Left ventricle myocardium inferior (tissue), 1 donor: ENCODE measurements at places on chromosomes 3 and 15. TPM values are rescaled to one million over a fixed set of nuclear protein-coding genes. Genes with fewer than 3 reads are reported as not detected.

The MEGF11 gene
- total RNA-seq: not detected

The WNT7A gene
- total RNA-seq: not detected

The QARS1 gene
- 203 TPM for total RNA-seq

The CLK3 gene
- 53.1 TPM for total RNA-seq

The DPH6 gene
- total RNA-seq: 13.9 TPM

The CORO2B gene
- total RNA-seq: 5.0 TPM

The PROS1 gene
- 48.3 TPM for total RNA-seq

- H3K27me3 ChIP-seq: no peaks in the 10 kb centered on the region
- H3K36me3 ChIP-seq: no peaks in the 10 kb centered on the region
- H3K4me1 ChIP-seq: no peaks in the 10 kb centered on the region
- no peak overlapping the region for H3K27ac ChIP-seq
- DNase-seq: no peak
- H3K4me3 ChIP-seq: no peak overlapping the region
Measured at GRCh38 chr3:157225001-157225400, 65.1 kb upstream of the CCNL1 start.

- no peaks in the 10 kb centered on the region for H3K36me3 ChIP-seq
- no peaks in the 10 kb centered on the region for H3K27me3 ChIP-seq
- no peaks in the 10 kb centered on the region for H3K4me1 ChIP-seq
- DNase-seq: no peak
- no peak overlapping the region for H3K4me3 ChIP-seq
- H3K27ac ChIP-seq: no peak overlapping the region
Measured at GRCh38 chr3:159480046-159480445, 508.6 kb upstream of the IL12A start.

- no peak for DNase-seq
- H3K27me3 ChIP-seq: no peaks in the 10 kb centered on the region
- H3K36me3 ChIP-seq: no peaks in the 10 kb centered on the region
- H3K27ac ChIP-seq: no peak overlapping the region
Measured at GRCh38 chr15:32889214-32889613, 171.4 kb downstream of the GREM1 start.

DNA sequence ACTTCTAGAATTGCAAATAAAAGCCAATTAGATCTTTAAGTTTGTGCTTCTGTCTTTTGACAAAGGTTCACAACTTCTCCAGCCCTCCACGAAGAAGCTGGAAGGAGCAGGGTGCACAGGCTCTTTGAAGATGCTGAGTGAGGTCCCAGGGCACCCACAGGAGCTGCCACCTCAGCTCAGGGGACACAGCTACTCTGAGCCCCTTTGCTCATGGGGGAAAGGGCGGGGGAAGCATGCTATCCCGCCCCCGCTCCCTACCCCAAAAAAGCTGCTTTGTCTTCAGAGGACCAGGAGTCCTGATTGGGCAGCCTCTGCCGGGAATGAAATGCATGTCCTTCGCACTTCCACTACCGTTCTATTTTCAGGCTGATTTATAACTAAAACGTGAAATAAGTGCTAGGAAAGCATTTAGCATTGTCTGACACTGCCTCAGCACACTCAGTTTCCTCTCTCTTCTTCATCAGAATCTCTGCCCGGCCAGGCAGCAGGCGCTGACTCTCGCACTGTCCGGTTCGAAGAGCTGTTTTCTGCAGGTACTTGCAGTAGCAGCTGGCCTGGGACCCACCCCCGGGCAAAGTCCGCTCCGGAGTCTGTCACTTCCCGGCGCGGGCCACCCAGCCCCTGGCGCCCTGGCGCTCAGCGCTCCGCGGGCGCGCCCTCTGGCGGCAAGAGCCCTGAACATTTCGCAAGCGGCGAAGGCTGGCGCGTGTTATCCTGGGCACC, 45.5 kb upstream of the KLHL25 start:
- DNase-seq: peak; percentile 81
- peak overlapping the region; percentile 54 for H3K4me3 ChIP-seq
- H3K27ac ChIP-seq: no peak overlapping the region
- H3K27me3 ChIP-seq: peaks cover 4% of the 10 kb centered on the region
- no peaks in the 10 kb centered on the region for H3K36me3 ChIP-seq

GRCh38 chr15:58212909-58213526, 74.8 kb downstream of the AQP9 start:
- no peaks in the 10 kb centered on the region for H3K27me3 ChIP-seq
- DNase-seq: no peak
- no peaks in the 10 kb centered on the region for H3K36me3 ChIP-seq
- H3K27ac ChIP-seq: no peak overlapping the region
- peaks cover 26% of the 10 kb centered on the region for H3K4me1 ChIP-seq
- no peak overlapping the region for H3K4me3 ChIP-seq

DNA sequence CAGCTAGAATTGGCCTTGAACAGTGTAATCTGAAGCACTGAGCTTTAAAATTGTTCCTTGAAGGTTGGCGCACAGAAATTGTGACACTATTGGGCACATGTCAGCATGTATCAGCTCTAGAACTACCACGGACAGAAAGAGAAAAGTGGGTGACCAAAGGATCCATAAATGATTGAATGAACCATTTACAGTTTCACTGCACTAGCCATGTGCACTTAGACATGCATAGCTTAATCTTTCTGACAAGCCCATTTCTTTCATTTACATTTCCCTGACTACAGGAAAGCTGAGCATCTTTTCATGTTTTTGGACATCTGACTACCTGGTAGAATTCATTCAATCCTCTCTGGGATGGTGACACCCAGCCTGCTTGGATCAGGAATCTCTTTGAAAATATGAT, 36.2 kb downstream of the NUDT16 start:
- H3K4me3 ChIP-seq: no peak overlapping the region
- no peaks in the 10 kb centered on the region for H3K27me3 ChIP-seq
- DNase-seq: no peak

DNA sequence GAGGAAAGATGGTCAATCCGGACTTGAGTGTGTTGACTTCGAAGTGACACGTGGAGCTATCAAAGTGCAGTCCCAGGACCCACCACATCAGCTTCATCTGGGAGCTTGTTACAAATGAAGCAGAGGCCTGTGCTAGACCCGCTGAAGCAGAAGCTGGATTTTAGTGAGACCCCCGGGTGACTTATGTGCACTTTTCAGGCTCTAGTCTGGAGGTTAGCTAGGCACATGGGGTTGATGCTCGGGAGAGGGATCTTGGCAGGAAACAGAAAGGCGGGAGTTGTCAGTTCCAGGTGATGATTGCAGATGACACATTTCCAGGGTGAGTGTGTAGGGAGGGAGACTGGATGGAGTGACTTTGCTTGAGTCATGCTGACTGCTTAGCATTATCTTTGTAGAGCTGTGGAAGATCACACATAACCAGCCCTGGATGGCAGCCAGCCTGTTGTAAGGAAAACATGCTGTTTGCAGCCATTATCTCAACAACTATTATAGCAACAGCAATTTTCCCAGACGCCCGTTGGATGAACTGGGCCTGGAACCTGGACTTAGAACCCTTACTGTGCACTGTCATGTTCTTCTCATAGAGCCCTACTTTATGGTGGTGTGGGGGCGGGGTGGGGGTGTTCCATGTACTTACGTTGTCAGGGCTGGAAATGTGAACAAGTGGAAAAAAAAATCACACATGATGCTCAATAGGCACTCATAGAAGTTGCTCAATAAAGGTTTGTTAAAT, 122.4 kb downstream of the THSD4 start:
- no peaks in the 10 kb centered on the region for H3K27me3 ChIP-seq
- DNase-seq: peak; percentile 83
- H3K36me3 ChIP-seq: peaks cover 1% of the 10 kb centered on the region
- H3K4me1 ChIP-seq: peaks cover 32% of the 10 kb centered on the region
- H3K27ac ChIP-seq: peak overlapping the region; percentile 73
- H3K4me3 ChIP-seq: no peak overlapping the region

- no peak overlapping the region for H3K27ac ChIP-seq
- H3K27me3 ChIP-seq: peaks cover 43% of the 10 kb centered on the region
- no peak for DNase-seq
- peaks cover 30% of the 10 kb centered on the region for H3K4me1 ChIP-seq
- H3K4me3 ChIP-seq: no peak overlapping the region
Measured at GRCh38 chr15:41510728-41511127, 2.9 kb downstream of the LTK start.

GRCh38 chr3:60048447-60048848, 998.6 kb upstream of the CFAP20DC start:
- no peak overlapping the region for H3K27ac ChIP-seq
- H3K4me3 ChIP-seq: no peak overlapping the region
- H3K36me3 ChIP-seq: no peaks in the 10 kb centered on the region
- no peaks in the 10 kb centered on the region for H3K27me3 ChIP-seq
- DNase-seq: no peak

- H3K4me1 ChIP-seq: peaks cover 31% of the 10 kb centered on the region
- DNase-seq: no peak
- no peak overlapping the region for H3K4me3 ChIP-seq
- no peaks in the 10 kb centered on the region for H3K27me3 ChIP-seq
- H3K27ac ChIP-seq: no peak overlapping the region
Measured at GRCh38 chr15:71526060-71526820, 284.1 kb upstream of the NR2E3 start.

DNA sequence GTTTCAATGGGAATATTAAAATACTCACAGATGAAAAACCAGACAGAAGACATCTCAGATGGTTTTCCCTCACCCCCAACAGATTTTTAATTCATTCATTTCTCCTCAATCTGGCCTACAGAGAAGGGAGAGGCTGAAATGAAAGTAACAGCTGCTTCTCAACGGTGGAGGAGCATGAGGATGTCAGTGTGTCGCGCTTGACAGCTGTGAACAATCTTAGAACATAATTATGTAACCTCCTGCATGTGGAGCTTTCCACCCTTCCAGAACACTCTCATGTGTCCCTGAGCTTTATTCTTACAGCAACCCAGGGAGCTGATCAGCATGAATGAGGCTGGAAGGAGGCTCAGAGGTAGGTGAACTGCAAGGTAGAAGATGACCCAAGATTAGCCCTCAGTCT, 52.7 kb downstream of the MB21D2 start:
- no peaks in the 10 kb centered on the region for H3K27me3 ChIP-seq
- H3K4me3 ChIP-seq: no peak overlapping the region
- DNase-seq: no peak
- H3K36me3 ChIP-seq: no peaks in the 10 kb centered on the region
